ENCODE measurements at places on chromosomes 1 and 21.

- no peak for DNase-seq
Measured at GRCh38 chr1:37246631-37247030, 212.3 kb upstream of the GRIK3 start.

DNA sequence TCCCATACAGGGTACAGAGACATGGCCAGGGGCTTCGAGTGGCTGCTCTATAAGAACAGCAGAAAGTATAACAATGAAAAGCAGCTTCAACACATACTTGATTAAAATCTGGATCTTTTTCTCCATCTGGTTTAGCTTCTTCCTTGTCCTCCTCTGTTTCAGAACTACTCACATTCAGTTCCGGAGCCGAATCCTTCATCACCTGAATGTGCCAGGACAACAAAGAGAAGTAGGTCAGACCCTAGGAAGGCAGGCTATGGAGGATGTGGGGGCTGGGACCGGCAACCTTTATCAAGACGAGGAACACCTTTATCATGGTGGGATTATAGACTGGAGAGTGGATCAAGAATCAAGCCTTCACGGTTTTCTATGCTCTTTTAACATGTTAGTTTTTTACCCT is 32.2 kb upstream of the RAP1GAP start:
- DNase-seq = no peak

DNA sequence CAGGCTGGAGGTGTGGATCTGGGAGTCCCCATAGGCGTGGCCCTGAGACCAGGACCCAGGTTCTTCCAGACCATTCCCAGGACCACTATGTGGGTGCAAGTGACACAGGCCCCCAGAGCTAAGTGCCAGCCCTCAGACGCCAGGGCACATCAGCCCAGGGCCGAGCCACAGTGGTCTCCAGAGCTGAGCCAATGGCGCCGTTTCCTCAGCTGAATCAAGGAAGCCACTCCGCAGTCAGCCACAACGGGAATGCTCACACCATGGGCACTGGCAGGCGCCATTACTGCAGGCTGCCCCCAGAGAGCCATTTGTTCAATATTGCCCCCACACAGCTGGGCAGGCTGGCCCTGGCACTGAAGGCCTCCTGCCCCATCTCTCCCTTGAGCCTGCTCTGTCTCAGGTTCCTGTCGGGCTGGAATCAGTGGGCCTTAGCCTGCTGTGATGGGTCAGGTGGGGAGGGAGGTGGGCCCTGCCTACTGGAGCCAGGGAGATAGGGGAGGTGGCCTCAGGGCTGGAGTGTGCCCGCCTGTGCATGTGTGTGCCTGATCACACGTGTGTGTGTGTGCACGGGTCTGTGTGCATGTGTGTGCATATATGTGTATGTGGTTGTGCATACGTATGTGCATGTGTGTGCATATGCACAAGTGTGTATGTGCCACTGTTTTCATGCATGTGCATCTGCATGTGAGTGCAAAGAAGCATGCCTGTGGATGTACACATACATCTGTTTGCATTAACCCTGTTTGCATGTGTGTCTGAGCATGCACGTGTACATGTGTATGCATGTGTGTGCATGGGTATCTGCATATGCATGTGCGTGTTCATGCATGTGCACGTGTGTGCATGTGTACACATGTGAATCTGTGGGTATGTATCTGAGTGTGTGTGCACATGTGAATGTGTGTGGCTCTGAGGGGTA is 6.1 kb downstream of the GJC2 start:
- DNase-seq = no peak

GRCh38 chr21:27555996-27556395 is 589.1 kb upstream of the ADAMTS5 start:
- DNase-seq = no peak
